ENCODE measurements at places on chromosomes 11 and 22.
A peak's percentile ranks its signal among the peaks of the same experiment; 100 is the strongest.

DNA sequence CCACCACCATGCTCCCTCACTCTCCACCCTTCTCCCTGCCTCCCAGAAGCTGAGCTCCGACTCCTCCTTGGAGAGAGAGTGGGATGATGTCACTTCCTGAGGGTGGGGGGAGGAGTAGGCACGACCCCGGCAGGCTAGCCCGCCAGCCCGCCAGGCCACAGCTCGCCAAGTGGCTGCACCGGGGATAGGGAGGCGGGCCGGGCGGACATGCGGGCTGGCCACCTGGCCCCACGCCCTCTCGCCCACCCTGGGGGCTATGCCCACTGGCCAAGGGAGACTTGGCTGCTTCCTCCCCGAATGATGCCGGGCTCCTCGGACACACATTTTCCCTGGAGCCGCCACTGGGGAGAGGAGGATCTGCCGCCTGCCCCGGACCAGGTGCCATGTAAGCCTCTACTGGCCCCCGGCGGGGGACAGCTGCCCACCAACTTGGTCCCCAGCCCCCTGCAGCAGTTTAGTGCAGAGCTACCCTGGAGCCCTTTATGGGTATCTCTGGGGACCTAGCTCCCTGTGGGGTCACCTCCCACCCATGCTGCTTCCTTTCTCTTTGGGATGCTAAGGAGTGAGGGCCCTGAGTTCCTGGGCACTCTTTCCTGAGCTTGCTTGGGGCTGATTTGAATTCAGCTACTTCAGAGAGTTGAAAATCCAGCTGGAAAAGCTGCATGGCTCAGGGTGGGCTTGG is 33.7 kb upstream of the MYRF start:
- peak; percentile 88 for DNase-seq

- no peak for DNase-seq
Measured at GRCh38 chr11:92845805-92846204, 123.6 kb upstream of the MTNR1B start.

DNA sequence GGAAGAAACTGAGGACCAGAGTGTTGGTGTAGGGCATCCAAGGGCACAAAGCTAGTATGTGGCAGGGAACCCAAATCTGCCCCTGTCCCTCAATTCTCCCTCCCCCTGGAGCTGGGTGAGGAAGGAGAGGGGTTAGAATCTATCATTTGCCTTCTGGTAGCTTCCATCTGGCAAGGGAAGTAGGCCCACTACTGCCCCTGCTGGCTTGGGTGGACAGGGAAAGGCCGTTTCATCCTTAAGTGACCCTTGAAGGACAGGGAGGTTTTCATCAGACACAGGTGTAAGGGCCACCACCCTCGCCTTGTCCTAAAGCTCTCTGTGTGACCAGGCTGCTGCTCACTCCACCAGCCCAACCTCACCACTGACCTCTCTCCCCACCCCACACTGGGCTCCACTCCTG is 22.1 kb downstream of the NECTIN1 start:
- no peak for DNase-seq

DNA sequence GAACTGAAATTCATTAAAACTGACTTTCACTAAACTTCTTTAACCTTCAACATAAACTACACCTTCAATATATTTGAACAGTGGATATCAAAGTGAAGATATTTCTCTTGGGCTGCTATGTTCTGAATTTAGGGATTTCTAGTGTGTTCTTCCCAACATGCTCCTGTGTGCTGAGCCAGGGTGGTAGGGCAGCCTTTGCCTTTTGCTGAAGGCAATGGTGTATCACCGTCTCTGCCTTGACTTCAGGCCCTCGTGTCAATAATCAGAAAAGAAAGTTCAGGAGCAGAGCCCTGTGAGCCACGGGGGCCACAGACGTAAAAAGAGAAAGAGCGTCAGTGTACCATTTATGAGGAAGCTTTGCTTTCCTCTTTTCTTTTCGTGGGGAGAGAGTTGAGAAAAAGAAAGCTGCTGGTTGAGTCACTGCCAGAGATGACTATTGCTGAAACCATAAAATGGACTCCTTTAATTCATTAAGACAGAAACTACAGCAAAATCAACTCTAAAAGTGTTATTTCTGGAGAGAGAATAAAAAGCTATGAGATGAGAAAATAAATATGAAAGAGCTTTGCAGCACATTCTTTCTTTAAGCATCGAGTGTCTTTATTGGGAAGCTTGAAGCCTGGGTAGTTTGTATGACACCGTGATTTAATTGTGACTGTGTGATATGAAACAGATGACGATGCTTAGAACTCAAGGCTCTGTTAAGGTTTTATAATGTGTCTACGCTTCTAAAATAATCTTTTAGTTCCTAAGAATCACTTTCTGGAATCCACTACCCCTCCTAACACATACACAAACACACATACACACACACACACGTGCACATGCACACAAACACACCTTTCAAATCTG is 271.8 kb upstream of the MTNR1B start:
- peak; percentile 27 for DNase-seq

DNA sequence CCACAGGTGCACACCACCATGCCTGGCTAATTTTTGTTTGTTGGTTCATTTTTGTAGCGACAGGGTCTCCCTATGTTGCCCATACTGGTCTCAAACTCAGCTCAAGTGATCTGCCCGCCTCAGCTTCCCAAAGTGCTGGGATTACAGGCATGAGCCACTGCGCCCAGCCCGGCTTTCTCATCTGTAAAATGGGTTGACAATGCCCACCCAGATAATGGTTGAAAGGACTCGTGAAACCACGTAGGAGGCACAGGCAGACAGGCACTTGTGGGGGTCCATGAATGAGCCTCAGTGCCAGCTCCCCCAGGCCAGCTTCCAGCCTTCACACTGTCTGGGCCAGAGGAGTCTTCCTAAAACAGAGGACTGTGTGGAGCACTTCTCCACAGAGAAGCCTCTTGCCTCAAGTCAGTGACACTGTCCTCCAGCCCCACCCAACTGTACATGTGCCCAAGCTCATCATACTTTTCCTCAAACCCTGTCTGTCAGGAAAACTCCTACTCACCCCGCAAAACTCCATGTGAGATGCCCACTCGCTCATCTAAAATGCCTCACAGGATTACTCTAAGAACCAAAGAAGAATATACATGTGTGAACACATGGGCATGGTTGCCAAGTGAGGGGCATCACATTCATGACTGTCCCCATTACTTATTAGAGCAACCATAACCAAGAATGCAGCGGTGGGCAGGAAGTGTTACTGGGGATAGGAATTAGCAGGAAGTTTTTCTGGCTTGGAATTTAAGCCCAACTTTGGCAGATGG is 32.1 kb upstream of the WNT7B start:
- DNase-seq, result no peak

DNA sequence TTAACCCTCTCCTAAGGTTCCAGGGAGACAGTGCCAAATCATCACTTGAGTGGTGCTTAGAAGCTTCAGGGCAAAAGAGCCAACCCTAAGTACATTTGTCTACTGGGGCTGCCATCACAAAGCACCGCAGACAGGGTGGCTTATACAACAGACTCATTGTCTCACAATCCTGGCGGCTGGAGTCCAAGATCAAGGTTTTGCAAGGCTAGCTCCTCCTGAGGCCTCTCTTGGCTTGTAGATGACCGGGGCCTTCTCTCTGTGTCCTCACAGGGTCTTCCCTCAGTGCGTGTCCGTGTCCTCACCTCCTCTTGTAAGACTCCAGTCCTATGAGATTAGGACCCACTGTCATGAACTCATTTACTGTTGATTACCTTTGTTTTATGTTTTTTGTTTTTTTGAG is 34.1 kb upstream of the CD81 start:
- no peak for DNase-seq

DNA sequence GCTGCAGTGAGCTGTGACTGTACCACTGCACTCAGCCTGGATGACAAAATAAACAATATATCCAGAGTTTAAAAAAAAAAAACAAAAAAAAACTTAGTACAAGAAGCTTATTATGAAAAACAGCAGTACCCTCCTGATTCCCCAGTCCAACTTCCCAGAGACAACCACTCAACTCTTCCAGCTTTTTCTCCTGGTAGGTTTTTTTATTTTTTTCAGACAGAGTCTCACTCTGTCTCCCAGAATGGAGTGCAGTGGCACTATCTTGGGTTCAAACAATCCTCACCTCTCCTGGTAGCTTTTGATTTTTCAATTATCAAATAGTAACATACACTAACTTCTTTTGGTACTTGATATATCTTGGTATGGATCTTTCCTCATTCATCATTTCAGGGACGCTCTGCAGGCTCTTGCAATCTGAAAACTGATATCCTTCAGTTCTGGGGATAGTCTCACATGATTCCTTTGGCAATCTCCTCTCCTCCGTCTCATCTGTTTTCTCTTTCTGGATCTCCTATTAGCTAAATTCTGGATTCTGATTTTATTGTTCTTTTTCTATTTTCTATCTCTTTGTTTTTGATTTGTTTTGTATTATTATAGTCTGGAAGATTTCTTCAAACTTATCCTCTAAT is 44.9 kb downstream of the ALG9 start:
- no peak for DNase-seq

DNA sequence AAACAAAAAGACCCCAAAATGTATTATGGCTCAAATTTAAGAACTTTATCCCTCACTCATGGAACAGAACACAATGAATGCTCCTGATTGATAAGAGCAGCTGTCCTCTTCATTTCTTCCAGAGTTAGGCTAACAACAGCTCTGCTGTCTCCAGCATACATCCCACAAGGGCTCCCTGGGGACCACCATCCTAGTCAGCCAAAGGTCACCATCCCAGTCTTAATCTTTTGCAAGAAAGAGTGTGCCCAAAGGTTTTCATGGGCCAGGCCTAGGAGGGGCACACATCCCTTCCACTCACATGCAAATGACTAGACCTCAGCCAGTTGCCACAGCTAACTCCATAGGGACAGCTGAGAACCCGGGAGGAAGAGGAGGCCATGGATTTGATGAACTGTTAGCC is 555.3 kb downstream of the BUD13 start:
- peak; percentile 69 for DNase-seq

GRCh38 chr11:74182635-74183034 is 11.5 kb downstream of the PPME1 start:
- DNase-seq, result no peak

DNA sequence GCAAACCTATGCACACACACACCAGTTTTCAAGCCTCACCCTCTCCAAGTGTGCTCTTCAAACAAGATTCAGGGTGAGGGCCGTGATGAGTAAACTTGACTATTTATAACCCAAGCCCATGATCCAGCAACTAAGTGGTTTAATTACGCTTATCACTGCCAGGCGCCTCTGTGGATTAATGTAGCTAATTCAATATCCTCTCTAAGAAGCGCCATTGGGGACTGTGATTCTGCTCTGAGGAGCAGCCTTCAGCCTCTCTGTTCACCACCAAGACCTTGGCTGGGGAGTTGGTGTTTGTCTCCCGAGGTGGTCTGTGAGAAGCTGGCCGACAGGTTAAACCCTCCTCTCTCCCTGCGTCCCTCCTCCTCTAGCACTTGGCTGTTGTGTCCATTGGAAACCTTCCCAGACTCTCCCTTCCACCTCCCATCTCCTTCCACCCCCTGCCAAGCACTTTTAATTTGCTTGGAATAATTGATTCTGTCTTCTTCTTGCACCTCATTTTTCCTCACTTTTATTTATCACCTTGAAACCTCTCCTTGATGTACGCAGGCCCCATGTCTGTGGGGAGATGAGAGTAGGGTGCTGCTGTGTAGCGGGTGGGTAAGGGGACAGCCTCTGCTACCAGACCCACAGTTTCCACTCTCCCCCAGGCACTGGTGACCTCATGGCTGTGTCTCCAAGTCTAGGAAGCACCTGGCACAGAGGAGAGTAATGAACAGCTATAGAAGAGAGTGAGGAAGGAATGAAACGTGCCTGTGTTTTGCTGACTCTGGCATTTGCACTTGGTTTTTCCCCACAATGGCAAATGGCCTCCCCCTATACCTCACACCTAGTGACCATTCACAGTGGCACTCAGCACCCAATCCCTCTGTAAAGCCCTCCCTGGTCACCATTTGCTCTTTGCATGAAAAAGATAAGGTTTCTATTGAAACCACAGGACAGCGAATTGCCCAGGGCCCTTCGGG is 236.6 kb downstream of the GRIK4 start:
- no peak for DNase-seq

DNA sequence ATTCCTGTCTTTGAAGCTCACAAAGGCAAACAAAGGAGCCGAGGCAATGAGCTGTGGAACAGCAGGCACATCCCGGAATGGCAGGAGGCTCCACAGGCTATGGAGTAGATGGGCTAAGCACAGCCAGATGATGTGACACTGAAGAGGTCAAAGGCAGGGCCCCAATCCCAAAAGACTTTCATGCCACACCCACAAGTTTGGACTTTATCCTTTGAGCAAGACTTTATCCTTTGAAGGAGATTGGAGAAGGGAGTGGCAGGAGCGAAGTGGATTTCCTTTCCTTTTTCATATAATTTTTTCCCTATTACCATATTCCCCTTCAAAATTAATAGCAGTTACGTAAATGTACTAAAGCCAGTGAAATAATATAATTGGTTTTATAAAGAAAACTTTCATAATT is 379.4 kb downstream of the CADM1 start:
- DNase-seq, result no peak

- DNase-seq, result no peak
Measured at GRCh38 chr11:13140028-13140870, 131.1 kb downstream of the RASSF10 start.

DNA sequence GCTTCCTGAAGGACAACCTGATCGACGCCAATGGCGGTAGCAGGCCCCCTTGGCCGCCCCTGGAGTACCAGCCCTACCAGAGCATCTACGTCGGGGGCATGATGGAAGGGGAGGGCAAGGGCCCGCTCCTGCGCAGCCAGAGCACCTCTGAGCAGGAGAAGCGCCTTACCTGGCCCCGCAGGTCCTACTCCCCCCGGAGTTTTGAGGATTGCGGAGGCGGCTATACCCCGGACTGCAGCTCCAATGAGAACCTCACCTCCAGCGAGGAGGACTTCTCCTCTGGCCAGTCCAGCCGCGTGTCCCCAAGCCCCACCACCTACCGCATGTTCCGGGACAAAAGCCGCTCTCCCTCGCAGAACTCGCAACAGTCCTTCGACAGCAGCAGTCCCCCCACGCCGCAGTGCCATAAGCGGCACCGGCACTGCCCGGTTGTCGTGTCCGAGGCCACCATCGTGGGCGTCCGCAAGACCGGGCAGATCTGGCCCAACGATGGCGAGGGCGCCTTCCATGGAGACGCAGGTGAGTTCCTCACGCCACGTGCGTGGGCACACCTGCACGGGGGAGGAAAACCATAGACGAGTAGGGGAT is 1.5 kb downstream of the BCR start:
- DNase-seq, result no peak

GRCh38 chr22:24953384-24954113 is 1.0 kb downstream of the KIAA1671 start:
- DNase-seq, result no peak

- DNase-seq, result no peak
Measured at GRCh38 chr22:35219012-35219411, 38.3 kb upstream of the HMGXB4 start.

- DNase-seq, result no peak
Measured at GRCh38 chr11:17781221-17781620, 46.6 kb downstream of the KCNC1 start.

- DNase-seq, result no peak
Measured at GRCh38 chr22:49567899-49568750, 259.5 kb downstream of the BRD1 start.

DNA sequence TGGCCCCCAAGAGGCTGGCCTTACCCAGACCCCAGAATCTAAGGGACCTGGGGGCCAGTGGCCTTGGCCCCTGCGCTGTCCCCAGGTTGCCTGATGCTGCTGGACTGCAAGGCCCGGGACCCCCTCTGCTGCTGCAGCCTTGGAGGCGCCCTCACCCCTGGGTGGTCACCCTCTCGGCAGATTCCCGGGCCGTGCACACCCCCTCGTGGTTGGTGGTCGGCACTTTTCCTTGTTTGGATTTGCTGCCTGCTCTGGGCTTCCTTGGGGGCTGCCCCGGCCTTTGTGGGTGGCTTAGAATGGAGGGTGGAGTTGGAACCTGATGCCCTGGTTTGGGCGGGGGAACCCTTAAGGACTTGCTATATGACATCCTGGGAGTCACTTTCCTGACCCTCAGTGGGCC is 5.3 kb downstream of the RIN1 start:
- DNase-seq, result no peak
